MV-4-11 (cell line): ENCODE measurements at places on chromosomes 4 and X.

GRCh38 chr4:33060674-33061542, 2340.7 kb downstream of the PCDH7 start:
- peak; percentile 53 for DNase-seq

- no peak for DNase-seq
Measured at GRCh38 chrX:109822861-109823260, 89.8 kb upstream of the ACSL4 start.

- DNase-seq = no peak
Measured at GRCh38 chrX:47297874-47298273, 65.1 kb downstream of the USP11 start.

GRCh38 chr4:148044089-148044911, 312.4 kb downstream of the ARHGAP10 start:
- no peak for DNase-seq

DNA sequence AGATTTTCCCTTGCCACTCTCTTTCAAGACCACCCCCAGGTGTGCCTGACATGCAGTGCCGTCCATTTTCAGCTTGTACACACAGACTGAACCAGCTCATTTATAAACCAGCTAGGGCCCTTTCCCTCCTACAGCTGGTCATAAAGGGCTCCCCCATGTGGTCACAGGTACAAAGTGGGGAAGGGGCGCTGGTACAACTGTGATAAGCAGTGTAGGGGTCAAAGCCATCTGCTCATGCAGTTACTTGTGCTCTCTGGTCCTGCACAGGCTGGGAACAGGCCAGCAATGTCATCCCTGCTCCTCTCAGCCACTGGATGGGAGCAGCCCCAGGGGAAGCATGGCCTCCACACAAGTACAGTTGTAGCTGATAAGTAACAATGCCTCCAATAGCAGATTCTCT, 20.6 kb downstream of the GABRQ start:
- DNase-seq = no peak

GRCh38 chr4:136864604-136865185, 667.6 kb downstream of the PCDH18 start:
- DNase-seq = peak; percentile 25
